ENCODE measurements at places on chromosomes 13 and 19.

DNA sequence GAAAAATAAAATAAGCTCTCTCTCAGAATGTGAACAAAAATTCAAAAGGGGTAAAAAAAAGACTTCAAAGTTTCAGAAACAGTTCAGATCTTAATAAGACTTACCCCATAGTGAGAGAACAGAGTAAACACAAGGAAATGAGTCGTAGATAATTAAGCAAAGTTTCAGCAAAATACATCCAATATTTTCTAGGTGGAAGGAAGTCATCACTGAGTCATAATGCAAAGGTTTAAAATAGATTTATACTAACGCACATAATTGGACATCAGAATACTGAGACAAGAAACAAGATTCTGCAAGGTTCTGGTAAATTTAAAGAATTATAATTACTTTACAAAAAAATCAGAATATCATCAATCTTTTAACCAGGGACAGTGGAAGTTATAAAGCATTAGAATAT is 1370.7 kb upstream of the ATXN8OS start:
- no peak for DNase-seq

- no peak for DNase-seq
Measured at GRCh38 chr19:24052811-24053210, 34.2 kb upstream of the ZNF254 start.

GRCh38 chr19:48784527-48784926 is 26.3 kb downstream of the BCAT2 start:
- DNase-seq = peak; percentile 25

GRCh38 chr19:13152974-13153568 is 2.9 kb downstream of the IER2 start:
- DNase-seq = peak; percentile 89

- no peak for DNase-seq
Measured at GRCh38 chr19:36547001-36547732, 19.1 kb upstream of the ZNF260 start.

DNA sequence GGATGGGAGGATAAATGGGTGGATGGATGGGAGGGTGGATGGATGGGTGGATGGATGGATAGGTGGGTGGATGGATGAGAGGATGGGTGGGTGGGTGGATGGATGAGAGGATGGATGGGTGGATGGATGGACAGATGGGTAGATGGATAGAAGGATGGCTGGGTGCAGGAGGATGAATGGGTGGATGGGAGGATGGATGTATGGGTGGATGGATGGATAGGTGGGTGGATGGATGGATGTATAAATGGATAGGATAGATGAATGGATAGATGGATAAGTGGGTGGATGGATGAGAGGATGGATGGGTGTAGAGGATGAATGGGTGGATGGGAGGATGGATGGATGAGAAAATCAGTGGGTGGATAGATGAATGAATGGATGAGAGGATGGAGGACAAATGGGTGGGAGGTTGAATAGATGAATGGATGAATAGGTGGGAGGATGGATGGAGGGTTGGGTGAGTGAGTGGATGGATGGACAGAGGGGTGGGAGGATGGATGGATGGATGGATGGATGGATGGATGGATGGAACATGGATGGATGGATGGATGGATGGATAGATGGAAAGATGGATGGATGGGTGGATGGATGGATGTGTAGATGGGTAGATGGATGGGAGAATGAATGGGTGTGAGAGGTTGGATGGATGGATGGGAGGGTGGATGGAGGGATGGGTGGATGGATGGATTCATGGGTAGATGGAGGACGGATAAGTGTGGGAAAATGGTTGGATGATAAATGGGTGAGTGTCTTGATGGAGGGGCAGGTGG is 35.9 kb upstream of the ONECUT3 start:
- DNase-seq = no peak

GRCh38 chr19:44005973-44006372 is 3.2 kb downstream of the ZNF230 start:
- no peak for DNase-seq

DNA sequence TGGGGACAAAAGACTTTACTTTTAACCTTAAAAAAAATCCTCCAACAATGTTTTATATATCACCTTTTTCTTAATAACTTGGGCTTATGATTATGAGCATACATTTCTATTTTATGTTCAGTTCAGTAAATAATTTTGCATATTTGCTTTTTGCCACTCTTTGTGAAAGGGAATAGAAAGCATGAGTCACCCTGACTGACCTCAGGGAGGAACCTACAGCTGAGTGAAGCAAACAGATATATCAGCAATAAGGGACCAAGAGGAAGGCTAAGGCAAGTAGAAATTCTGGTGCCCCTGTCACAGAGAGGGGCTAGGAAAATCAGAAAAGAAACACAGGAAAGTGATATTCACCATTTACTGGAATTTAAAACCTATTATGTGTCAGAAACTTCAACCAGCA is 37.2 kb upstream of the SOHLH2 start:
- no peak for DNase-seq

DNA sequence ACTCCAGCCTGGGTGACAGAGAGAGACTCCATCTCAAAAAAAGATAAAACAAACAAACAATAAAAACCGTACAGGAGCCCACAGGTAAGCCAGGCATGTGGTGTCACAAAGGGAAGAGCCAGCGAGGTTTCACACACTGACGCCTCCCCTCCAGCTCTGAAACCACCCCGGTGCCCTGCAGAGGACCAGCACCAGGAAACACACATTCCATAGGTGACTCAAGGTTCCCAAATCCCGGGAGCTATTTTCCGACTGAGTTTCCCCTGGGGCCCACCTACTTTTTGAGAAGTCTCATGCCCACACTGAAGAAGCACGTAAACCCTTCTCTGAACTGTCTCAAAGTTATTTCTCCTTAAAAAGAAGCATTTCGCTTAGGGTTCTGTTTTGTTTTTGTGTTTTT is 40.3 kb downstream of the RHPN2 start:
- no peak for DNase-seq

- no peak for DNase-seq
Measured at GRCh38 chr19:16509141-16510061, 13.2 kb downstream of the C19orf44 start.

GRCh38 chr19:37902668-37903067 is 3.7 kb downstream of the WDR87 start:
- peak; percentile 40 for DNase-seq

DNA sequence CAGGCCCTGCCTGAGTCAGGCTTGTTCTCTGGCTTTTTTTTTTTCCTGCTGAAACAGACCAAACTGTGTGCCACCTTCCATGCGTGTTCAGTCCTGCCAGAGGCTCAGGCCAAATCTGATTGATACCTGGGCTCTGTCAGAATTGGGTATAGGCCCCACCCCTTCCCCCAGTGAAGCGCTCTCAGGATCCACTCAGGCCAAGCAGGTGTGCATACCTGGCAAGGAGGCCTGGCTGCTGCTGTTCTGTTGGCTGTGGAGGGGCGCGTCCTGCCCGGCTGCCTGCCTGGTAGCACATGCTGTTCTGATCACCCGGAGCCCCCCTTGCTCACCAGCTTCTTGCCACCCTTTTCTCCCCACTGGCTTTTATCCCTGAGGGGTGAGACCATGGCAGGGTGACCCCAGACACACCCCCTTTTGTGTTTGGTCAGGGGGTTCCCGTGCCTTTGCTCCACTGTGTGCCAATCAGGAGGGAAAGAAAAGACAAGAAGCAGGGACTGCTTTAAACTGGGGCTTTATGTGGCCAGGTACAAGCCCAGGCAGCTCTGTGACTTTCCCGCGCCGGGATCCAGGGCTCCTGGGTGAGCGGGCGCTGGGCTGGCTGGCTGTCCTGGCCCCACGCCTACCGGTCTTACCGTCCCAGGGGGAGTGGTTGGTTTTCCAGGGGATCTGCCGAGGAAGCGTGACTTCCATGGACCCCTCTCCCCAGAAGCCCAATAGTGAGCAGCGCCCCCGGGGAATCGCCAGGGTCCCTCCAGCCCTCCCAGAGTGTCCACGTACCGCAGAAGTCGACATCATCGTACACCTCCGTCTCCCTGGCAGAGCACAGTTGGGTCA is 12.7 kb downstream of the PRAM1 start:
- DNase-seq = no peak

GRCh38 chr19:532561-533363 is 1.2 kb downstream of the CDC34 start:
- DNase-seq = no peak

GRCh38 chr19:17260842-17261325 is 3.7 kb downstream of the USHBP1 start:
- peak; percentile 82 for DNase-seq

DNA sequence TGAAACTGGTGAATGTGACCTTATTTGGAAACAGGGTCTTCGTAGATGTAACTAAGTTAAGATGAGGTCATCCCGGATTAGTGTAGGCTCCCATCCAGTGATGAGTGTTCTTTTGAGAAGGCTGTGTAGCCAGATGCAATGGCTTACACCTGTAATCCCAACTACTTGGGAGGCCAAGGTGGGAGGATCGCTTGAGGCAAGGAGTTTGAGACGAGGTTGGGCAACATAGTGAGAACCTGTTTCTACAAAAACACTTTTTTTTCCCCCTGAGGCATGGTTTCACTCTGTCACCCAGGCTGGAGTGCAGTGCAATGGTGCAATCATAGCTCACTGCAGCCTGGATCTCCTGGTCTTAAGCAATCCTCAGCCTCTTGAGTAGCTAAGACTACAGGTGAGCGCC is 36.4 kb downstream of the FBN3 start:
- DNase-seq = no peak

DNA sequence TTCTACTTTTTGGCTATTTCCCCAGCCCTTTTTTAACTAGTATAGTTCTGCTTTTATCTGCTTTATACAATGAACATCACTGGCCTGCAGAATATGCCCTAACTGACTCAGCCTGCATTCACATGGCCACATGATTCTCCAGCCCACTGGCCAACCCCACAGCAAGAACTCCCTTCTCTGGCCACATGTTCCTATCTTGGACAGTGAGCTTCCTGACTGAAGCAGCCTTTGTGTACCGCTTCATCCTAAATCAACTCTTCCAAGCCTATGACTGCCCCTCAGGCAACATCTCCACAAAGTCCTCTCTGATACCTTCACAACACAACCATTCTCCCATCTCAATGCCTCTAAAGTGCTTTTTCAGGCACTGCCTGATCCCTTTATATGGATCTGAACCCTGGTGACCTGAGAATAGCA is 214.1 kb downstream of the COL4A1 start:
- no peak for DNase-seq

Measured in DMS153 (cell line).